ENCODE measurements at places on chromosomes 7 and 10. TPM values are rescaled to one million over a fixed set of nuclear protein-coding genes. Genes with fewer than 3 reads are reported as not detected.

The PNLIPRP2 gene
- total RNA-seq = not detected

The CRHR2 gene
- total RNA-seq = not detected

The AUTS2 gene
- 7.6 TPM for total RNA-seq

The PDE1C gene
- 0.34 TPM for total RNA-seq

The NANOS1 gene
- total RNA-seq = 0.77 TPM

Measured in melanocyte of skin (primary cell).